Activated CD4-positive, alpha-beta T cell treated with anti-CD3 and anti-CD28 coated beads for 24 hours (primary cell): ENCODE measurements at places on chromosomes 7 and 10.

DNA sequence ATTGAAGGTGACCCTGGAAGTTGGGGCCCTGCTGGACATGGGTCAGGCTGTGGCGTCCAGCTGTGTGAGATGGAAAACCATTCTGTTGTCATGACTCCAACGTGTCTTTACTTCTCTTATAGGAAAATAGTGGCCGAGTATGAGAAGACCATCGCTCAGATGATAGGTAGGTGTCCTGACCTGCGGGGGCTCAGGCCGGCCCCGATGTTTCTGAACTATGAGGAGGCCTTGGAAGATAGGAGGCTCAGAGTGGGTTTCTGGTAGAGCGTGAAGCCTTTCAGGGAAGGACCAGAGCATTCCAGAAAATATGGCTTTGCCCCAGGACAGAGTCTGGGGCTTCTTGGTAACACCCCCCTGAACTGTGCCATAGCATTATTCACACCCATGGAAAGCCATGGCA lies 29.3 kb upstream of the BTBD16 start:
- no peak for DNase-seq

GRCh38 chr10:68111584-68111983 lies 2.3 kb downstream of the MYPN start:
- no peak for DNase-seq

DNA sequence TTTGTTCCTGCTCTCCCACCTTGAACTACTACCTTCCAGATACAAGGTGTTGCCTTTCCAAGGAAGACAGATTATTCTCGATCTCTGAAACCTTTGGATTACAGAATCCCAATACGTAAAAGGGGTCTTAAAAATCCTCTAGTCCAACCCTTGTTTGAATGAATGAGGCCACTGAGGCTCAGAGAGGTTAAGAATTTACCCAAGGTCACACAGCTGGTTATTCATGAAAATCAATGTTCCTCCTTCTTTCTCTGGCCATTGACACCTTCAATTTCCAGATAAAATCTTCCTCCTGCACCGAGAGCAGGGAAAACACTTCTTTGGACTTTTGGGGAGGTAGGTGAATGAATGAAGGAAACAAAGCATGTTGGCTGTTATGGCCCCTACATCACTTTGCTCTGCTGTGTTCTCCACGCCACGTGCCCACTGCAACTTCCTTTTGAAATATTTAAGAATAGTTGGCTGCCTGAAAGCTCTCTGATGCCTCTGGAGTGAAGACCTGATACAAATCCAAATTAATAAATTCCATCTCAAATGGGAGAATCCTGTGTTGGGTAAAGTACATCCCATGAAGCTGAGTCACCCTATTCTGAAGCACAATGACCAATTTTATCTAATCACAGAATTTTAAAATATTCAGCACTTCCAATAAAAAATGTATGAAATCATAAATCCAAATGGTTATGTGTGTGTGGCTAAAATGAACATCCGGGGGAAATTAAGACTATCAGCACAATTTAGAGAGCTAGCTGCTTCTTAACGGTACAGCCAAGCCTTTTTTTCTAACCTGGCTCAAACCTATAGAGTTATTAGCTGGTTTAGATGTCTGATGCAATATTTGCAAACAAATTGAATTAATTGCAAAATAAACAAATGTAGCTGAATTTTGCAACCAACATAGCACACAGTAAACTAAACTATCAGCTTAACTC lies 7.3 kb downstream of the SVIL start:
- DNase-seq: no peak

GRCh38 chr10:1575481-1576244 lies 161.7 kb downstream of the ADARB2 start:
- DNase-seq: no peak

DNA sequence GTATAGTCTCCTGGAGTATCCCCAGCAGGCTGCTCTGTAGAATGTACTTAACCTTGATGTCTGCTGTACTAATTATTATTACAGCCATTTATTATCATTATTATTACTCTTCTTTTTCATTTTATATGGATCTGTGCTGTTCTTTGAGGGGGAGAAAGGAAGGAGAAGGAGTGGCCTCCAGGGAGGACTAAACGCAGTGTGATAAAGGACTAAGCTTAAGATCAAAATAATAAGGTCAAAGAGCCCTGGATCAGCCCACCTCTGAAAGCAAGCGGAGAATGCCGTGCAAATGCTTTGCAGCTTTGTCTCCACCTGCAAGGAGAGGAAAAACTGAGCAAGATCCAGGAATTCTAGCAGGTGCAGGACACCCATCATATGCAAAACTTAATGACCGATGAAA lies 65.3 kb downstream of the RELN start:
- DNase-seq: no peak

GRCh38 chr10:99799613-99800012 lies 17.2 kb downstream of the ABCC2 start:
- DNase-seq: no peak
